ENCODE measurements at places on chromosomes 7 and 10. TPM values are rescaled to one million over a fixed set of nuclear protein-coding genes. Genes with fewer than 3 reads are reported as not detected.

Gene FANK1
- polyA plus RNA-seq: 1.5 TPM

Gene PAPOLB
- 0.04 TPM for polyA plus RNA-seq

DNA sequence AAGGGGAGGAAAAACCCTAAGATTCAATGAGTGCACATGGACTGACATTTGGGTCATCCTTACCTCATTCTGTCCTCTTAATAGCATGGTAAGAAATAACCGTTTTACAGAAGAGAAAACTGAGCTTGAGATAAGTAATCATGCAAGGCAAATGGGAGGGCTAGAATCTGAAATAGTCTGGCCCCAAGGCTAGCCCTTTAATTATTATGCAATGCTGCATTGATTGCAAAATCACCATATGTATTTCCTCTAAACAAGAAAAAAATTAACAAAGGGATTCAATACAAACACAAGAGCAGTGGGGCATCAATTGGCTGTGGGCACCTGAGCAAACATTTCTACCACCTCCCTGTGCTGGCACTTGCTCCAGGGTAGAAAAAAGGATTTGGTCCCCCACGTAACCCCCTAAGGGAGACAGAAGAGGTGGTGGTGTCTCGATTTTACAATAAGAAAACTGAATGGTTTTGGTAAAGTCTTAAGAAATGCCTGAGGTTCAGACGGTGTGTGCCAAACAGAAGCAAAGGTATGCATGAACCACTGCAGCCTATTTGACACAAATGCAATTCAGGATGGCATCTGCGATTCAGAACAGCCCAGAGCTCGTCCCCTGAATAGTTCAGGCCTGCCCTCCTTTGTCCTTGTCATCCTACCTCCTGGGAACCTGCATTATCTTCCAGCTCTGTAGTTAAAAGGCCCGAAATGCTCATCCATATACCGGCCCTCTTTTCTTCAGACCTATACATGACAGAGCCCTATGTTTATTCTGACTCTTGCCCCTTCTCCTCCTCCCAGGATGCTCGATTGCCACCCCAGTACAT, 23.6 kb downstream of the PIP4K2A start:
- no peak for DNase-seq

DNA sequence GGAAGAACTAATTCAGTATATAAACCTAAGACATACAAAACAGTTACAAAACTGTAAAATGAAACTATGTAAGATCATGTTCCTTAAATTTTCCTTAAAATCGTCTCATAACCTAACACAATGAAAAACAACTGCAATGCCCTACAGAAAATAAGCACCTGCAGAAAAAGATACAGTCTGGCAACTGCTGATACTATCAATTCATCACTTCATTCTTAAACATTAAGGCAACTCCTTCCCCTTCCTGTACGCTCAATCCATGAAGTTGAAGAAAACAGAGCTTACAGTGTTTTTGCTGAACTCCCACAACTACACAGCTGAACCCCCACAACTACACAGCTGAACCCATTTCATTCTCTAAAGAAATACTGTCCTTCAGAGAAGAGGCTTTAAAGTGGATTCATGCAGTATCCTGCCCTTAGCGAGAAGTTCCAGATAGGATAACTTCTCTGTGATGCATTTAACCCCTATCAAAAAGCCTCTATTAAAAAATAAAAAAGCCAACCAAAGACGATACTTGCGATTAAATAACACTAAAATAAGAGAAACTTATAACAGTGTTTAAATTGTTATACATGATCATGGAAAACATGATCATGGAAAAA, 50.0 kb downstream of the JMJD1C start:
- no peak for DNase-seq

Gene C10orf67
- polyA plus RNA-seq: not detected

GRCh38 chr7:143002898-143003297, 24.0 kb downstream of the OR9A2 start:
- DNase-seq: no peak

Gene LOXL4
- 6.6 TPM for polyA plus RNA-seq

GRCh38 chr7:77428777-77429231, 12.7 kb upstream of the GSAP start:
- no peak for DNase-seq

Gene MALRD1
- 0.52 TPM for polyA plus RNA-seq

Gene SRRM3
- polyA plus RNA-seq: 3.0 TPM

GRCh38 chr7:24826662-24827020, 69.4 kb upstream of the GSDME start:
- DNase-seq: no peak

- DNase-seq: no peak
Measured at GRCh38 chr7:114243646-114244045, 171.0 kb upstream of the FOXP2 start.

DNA sequence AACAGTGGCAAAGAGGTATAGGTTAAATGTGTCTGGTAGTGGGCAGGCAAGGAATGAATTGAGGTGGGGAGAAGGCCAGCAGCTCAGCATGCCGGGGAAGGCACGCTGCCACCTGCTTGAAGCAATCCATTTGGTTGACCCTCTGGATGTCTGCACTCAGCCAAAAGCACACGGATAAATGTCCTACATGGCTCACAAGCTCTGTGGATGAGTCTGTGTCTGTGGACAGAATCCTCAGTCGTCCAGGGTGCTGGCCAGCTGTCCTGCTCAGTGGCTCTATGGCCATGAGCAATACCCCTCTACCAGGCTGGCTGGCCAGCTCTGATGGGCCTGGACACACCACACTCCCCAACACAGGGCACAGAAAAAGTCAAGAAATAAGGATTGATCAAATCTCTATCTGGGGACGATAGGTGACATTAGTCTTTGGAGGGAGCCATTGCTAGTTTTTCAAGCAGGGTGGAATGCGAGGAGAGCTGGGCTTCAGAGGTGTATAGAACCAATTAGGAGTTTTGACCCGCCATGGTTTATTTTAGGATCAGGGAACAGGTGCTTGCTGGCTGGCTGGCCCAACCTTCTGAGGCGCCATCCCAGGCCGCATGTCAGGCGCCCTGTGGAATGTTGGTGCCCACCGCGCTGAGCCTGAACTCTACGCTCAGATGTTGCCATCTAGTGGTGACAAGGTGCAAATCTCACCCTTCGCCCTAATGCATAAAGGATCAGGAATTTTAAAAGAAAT, 493.4 kb downstream of the TNS3 start:
- DNase-seq: peak; percentile 25

Gene IFRD1
- polyA plus RNA-seq: 30.8 TPM

- no peak for DNase-seq
Measured at GRCh38 chr10:61628875-61629513, 33.7 kb upstream of the CABCOCO1 start.

DNA sequence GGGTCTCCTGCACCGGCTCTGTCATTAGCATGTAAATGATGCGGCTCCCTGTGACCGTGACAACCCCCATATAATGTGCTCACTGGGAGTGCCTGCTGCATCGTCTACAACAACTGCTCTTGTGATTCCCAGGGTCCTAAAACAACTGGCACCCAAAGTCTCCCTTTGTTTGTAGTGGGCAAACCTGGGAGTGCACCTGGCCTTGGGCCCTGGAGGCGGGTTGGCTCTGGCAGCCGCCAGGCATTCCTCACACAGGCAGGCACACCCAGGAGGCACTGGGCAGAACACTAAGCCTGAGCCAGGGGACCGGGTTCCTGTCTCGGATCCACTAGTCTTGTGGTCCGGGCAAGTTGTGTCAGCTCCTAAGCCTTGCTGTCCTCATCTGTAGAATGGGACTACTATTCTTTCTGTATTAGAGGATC, 115.5 kb upstream of the GPR26 start:
- DNase-seq: no peak

GRCh38 chr10:12940791-12941190, 60.7 kb downstream of the CCDC3 start:
- no peak for DNase-seq

DNA sequence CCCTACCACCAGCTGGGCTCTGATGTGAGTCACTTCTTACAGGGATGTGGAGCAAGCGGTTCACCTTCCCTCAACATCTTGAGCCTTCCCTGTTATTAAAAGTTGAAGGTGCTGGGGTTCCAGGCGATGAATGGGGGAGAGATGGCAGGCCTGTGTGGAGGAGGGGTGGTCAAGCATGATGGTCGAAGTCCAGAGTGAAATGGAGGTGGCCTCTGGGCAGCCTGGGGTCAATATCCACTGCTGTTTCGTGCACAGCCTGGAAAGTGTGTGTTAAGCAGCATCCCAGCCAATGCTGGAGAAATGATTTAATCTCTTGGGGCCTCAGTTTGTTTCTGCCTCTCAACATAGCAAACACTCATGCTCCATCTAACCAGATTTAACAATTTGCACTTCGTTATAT, 33.7 kb upstream of the DMBT1 start:
- no peak for DNase-seq

DNA sequence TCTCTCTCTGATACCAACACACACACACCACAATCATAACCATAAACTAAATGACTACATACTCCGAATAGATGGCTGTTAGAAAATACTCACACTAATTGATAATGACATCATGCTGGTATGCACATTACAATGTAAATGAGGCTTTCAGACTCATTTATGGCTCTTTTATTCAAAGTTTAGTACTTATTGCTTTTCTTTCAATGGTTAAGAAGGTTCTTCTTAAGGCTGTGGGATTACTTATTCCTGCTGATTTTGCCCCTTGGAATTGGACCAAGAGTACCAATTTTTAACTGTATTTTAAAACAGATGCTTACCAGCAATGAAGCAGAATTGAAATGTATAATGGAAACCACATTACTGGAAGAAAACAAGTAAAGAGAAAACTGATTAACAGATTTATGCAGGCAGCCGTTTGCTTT, 20.6 kb upstream of the CABCOCO1 start:
- no peak for DNase-seq

DNA sequence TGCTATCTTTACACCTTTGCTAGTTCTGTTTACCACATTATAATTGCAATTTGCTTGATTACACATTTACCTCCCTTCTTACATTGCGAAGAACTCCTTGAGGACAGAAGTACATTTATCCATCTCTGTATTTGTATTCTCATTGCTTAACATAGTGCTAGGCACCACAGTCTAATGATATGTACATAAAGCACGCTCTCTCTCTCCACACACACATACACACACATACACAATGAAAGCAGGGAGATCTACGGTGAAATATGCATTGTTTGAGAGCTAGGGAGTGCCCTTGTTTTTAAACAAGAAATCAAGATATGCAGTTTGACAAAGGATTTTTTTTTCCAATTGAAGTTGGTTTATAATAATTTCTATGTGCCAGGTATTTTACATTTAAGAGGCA, 148.7 kb downstream of the BMPER start:
- no peak for DNase-seq

GRCh38 chr10:34504534-34504933, 310.6 kb downstream of the PARD3 start:
- DNase-seq: no peak

Gene EPDR1
- polyA plus RNA-seq: 9.8 TPM

DNA sequence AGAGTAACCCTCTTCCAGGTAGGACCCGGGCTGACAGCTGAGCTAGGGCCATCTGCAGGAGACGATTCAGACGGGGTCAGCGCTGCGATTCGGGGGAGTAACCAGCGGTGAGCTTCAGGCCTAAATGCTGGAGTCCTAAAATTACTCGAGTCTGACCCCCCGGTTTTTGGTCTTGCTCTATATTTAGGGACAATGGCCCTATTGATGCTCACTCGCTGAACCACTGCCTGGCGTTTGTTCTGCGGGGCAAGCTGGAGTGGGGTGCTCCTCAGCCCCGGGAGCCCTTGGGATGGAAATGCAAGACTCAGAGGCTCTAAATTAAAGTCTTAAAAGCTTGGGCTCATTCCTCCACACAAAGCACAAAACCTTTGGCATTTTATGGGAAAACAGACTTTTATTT, 120.0 kb downstream of the PRKAG2 start:
- no peak for DNase-seq

Gene WNT8B
- polyA plus RNA-seq: 0.08 TPM

DNA sequence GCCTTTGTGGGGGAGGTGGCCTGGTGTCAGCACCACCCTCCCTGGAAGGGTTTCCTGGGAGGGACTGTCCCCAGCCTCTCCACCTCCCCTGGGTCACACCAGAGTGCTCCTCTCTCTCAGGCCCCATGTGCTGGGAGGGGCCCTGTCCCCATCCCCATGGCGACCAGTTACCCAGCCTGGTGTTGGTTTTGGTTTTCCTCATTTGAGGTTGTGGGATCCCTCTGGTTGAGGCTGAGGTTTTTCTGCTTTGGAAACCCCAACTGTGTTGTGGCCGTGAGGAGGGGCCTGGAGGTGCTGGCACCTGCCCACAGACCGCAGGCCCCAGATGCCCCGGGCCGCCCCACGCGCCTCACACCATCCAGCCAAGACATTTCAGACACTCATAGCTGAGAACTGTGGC, 106.3 kb downstream of the GRK5 start:
- DNase-seq: no peak

GRCh38 chr7:72504061-72504706, 92.0 kb upstream of the CALN1 start:
- DNase-seq: no peak

Gene SUN3
- polyA plus RNA-seq: not detected

- DNase-seq: no peak
Measured at GRCh38 chr7:64879086-64879730, 23.9 kb upstream of the ZNF273 start.

Gene MACROH2A2
- polyA plus RNA-seq: 18.4 TPM

DNA sequence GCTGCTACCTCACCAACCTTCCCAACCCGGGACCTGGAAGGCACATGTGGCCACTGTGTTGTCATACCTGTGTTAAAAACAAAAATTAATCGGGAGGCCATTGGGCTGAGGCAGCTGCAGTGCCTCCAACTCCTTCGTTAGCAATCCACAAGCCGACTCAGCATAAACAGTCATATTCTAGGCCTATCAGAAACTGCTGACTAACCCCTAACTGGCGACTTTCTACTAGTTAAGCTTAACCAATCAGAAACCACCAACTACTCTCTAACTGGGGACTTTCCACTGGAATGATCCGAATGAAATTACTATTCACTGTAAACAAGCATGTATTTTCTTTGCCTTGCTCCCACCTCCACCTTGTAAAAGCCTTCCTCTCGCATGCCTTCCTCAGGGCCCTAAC, 14.1 kb upstream of the TMEM72 start:
- DNase-seq: no peak

DNA sequence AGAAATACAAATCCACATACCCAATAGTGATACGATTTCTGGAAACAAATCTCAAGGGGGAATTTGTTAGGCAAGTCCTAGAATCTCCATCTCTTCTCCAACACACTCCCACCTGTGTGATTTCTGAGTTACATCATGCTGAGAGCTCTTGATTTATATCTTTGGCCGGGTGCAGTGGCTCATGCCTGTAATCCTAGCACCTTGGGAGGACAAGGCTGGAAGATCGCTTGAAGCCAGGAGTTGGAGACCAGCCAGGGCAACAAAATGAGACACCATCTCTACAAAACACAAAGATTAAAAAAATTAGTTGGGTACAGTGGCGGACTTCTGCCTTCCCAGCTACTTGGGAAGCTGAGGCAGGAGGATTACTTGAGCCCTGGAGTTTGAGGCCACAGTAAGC, 1.5 kb upstream of the MTPN start:
- no peak for DNase-seq

GRCh38 chr10:90526721-90527120, 331.1 kb downstream of the HTR7 start:
- no peak for DNase-seq

GRCh38 chr7:26469188-26469587, 177.5 kb downstream of the SNX10 start:
- no peak for DNase-seq
